NCI-H460 (cell line): ENCODE measurements at places on chromosomes 1 and 21.

DNA sequence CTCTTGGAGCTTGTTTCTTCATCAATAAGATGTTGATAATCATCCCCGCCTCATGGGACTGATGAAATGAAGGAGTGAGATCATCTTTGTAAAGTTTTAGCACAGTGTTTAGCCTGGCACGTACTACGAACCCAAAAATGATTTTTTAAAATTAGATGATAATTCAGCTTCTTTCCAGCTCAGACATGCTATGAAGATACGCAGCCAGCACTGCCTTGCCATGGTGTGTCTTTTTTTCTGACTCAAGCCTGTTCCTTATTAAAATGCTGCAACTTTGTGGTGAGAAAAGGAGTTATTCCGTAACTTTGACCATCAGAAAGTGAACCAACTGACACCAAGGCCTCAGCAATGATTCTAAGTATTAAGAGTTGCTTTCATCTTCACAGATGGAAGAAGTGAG lies 269.0 kb downstream of the LTN1 start:
- no peak for DNase-seq

GRCh38 chr21:33146467-33146866 lies 76.5 kb downstream of the OLIG1 start:
- DNase-seq: no peak

DNA sequence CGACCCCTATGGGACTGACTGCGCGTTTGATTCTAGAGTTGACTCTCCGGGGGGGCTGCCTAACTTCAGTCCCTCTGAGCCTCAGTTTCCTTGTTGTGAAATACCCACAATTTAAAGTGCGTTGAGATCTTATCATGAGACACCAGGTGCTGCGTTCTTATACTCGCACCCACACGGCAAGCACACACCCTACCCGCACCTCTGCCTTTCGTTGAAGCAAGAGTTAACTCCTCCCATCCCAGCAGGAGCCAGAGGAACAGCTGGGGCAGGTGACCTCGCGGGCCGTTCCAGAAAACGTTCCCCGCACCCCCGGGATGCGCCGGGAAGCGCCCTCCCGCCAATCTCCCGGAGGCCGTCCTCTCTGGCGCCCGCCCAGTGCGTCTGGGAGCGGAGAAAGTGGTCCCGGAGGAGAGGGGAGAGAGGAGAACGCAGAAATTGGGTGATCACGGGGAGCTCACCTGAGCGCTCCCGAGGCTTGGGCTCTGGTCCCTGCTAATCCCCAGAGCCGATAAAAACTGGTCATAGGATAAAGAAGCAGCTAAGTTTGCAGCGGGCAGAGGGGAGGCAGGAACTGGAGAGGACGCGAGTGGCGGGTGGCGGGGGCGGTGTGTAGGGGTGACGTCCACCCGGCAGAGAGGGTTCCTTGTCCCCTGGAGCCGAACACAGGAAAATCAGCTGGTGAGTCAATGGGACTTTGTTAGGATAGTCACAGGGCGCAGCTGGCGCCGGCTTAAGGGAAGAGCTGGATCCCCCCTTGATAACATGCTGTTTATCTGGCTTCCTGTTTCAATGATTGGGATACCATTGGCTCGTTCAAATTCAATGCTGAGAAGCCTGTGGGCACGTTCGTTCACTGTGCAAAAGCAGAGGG lies 869 bp downstream of the NAV1 start:
- DNase-seq: no peak

DNA sequence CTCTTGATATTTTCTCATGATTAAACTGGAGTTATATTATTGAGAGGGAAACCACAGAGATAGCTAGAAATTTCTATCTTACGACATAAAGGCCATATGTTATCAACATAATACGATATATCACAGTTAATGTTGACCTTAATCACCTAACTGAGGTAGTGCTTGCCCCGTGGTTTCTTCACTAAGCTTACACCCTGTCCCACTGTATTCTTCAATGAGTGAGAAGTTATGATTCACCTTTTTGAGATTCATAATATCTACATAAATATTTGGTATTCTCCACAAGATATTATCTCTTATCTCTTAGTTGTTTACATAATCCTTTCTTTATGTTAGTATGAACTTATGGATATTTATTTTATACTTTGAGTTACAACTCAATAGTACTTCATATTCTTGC lies 1714.1 kb downstream of the BRINP3 start:
- DNase-seq: no peak

- no peak for DNase-seq
Measured at GRCh38 chr21:42156690-42157605, 62.0 kb upstream of the ABCG1 start.

DNA sequence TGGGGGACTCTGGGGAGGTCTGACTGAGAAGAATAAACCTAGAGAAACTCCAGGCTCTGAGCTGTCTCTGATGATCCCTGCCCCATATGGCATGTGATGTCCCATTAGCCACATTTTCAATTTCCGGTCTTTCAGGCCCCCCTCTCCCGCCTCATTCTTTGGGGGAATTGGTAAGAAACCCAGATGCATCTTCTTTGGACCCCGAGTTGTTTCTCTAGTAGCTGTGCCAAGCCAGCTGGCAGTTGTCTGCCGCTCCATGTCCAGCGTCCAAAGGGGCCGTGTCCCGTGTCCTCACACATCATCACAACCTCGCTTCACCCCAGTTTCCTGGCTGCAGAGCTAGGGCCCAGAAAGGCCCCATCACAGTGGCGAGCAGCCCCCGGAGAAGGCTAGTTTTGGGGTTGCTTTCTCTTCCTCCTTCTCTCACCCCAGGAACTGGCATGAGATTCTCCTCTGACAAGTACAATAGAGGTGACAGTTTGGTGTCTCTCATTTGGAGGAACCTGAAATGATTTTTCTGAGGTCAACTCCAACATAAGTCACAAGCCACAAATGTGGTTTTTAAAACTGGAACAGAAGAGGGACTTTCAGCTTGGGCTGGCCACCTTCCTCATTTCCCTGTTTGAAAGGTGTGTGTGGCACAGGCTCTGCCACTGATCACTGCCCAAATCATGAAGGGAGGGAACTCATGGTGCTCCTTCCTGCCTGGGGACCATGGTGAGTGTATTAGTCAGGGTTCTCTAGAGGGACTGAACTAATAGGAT lies 6.4 kb upstream of the GPR157 start:
- DNase-seq: no peak

DNA sequence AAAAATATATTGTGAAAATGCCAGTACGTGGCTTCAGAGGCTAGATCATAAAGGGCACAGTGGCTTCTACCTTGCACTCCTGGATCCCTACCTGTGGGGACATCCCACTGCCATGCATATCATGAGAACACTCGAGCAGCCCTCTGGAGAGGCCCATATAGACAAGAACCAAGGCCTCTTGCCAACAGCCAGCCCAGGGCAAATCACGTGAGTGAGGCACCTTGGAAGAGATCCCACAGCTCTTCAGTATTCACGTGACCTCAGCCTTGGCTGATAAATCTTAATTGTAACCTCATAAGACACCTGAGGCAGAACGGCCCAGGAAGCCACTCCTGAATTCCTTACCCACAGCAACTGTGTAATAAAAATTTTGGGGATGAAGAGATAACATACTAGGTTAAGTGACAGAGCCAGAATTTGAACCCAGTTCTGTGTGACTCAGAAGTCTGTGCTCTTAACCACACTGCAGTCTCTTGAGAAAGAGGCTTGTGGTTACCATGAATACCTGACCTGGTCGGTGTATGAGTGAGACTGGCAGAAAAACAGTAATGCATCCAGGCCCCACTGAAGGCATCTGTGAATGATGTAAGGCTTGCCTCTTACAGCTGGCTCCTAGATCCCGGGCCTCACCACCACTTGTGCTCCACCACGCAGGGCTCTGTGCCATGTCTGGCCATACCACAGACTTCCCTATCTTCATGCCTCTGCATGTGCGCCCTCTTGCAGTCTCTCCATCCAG lies 6.9 kb upstream of the A3GALT2 start:
- DNase-seq: no peak

- no peak for DNase-seq
Measured at GRCh38 chr1:80293818-80294217, 1287.3 kb upstream of the ADGRL4 start.

DNA sequence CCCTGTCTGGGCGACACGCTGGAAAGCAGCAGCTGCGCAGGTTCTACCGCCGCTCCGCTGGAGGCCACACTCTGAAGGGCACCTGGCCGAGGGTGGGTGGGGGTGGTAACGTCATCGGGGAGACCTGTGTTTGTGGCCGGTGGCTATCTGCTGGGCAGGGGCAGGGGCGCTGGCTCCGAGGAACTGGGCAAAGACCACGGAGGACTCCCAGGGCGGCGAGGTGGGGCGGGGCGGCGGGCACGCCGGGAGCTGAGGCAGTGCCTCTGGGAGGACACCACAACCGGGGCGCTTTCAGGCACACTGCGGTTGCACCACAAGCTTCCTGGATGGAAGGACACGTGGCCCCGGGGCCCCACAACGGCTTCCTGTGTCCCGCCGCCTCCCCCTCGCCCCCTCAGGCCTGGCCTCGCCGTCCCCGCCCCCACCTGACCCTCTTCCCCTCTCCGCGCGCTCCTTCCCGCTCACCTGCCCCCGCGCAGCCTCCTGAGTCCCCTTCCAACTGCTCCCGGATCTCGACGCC lies 3.3 kb upstream of the DENND2D start:
- no peak for DNase-seq

DNA sequence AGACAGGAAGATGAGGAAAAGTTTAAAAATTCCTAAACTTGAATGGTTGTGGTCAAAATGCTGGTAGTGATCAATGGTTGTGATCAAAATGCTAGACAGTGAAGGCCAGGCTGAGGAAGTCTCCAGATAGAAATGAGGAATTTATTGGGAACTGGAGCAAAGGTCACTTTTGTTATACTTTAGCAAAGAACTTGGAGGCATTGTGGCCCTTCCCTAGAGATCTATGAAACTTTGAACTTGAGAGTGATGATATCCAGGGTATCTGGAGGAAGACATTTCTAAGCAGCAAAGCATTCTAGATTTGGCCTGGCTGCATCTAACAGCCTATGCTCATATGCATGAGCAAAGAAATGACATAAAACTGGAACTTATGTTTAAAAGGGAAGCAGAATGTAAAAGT lies 35.5 kb upstream of the RABGAP1L start:
- DNase-seq: no peak

- no peak for DNase-seq
Measured at GRCh38 chr1:93605026-93605568, 76.5 kb downstream of the BCAR3 start.
